ENCODE measurements at places on chromosomes 1 and 21.

DNA sequence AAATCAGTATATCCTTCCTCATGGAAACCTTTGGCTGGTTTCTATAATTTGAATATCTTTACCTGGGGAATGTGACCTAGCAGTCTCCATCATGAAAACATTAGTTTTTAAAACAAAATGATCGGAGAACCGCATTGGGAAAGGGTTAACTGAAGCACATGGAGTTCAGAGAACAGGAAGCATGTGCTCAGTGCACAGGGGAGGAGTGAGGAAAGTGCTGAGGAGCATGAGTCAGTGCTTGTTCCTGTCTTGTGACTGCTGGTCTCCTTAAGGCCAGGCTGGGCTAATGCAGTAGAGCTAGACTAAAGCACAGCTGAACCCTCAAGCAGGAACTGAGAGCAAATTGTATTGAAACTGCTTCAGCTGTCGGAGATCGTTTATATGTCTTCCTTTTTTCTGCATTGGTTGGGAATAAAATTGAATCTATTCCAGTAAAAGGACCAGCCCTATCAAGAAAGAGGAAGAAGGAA, 5.8 kb downstream of the IFI16 start:
- peak; percentile 59 for DNase-seq

- no peak for DNase-seq
Observed at GRCh38 chr1:111600886-111601386, 18.7 kb upstream of the RAP1A start.

GRCh38 chr1:97238816-97239215, 517.2 kb downstream of the PTBP2 start:
- no peak for DNase-seq

- DNase-seq, result no peak
Observed at GRCh38 chr1:83606416-83606955, 392.4 kb downstream of the TTLL7 start.

DNA sequence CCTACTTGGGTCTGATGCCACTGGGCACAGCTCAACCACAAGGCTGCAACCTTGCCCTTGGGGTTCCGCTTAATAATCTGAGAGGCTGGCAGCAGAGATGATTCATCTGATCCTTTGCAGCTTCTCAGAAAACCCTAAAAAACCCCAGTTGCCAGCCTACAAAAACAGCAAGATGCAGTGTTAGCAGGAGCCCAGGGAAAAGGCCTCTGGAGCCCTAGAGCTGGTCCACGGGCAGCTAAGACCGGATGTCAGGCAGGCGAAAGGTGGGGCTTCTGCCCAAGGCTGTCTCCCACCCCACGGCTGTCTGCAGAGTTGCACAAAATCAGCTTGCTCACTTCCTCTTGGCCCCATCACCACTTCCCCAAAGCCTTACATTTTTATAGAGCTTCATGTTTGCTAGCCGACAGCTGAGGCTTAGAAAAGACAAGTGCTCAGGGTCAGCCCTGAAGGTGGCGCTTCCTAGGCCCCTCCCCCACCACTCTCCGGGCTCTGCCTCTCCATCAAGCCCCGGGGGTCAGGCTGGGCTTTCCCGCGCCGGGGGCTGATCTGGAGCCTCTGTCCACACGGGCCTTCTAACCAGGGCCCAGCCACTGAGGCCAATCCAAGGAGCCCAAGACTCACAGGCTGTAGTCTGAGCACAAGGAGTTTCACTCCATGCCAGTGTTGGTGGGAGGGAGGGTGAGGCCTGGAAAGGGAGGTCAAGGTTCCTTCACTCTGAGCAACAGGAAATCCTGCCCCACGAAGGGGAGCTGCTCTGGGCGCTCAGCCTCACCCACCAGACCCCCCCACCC, 4.2 kb upstream of the ADORA3 start:
- peak; percentile 51 for DNase-seq

- DNase-seq, result no peak
Observed at GRCh38 chr1:176736015-176736414, 273.0 kb downstream of the PAPPA2 start.

DNA sequence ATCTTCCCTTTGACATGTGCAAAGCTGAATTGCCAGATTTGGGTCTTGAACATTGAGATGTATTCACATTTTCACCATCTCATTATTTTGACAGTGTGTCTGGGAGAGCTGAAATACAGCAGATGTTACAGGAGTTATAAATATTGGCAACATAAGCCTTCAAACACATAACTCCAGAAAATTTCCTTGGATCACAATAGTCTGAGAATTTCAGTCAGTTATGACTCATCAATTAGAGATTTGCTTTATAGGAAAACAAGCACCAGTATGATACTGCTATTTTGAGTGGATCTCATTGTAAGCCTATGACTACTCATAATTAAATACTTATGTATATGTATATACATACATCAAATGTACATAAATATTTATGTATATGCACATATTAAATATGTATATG, 1171.8 kb downstream of the AMY1C start:
- no peak for DNase-seq

DNA sequence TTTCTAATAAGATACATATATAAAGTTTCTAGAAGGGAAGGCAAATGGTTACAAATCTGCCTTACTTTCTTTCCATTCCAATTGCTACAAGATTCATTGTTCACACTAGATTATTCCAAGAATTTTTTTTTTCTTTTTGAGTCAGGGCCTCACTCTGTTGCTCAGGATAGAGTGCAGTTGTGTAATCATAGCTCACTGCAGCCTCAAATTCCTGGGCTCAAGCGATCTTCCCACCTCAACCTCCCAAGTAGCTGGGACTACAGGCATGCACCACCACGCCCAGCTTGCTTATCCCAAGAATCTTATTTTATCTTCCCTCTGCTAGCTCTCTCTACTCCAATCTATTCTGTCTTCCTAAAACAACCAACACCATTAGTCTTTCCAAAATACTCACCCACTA, 81.8 kb downstream of the KIAA0319L start:
- no peak for DNase-seq

DNA sequence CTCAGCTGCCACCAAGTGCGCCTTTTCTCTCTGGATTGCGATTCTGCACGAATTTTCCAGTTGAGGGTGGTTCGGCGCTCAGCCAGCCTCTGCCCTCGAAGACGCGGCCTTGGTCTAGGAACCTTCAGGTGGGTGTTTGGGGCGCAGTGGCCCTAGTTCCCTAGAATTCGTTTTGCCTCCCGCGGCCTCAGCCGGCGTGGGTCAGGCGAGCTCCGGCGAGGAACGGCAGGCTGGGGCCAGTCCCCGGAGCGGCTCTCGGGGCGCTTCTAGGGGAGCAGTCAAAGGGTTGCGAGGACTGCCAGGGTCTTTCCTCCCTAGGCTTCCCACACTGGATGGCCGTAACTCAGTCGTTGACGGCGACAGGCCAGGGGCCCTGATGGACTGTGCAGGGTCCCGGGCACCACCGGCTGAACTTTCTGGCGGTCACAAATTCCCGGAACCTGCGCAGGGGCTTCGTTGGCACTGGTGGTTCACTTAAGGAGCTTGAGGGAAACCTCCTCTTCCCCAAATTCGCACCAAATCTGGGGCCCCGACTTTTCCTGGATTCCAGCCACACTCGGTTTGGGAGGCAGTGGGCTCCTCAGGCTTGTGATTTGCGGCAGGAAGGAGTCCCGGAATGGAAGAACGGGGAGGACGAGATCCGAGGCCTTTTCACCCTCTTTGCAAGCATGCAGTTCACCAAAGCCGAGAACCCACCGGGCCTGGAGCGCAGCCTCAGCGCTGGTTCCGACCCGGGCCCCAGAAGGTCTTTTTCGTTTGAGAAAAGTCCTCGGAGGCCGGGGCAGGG, 1.2 kb downstream of the DMBX1 start:
- no peak for DNase-seq

DNA sequence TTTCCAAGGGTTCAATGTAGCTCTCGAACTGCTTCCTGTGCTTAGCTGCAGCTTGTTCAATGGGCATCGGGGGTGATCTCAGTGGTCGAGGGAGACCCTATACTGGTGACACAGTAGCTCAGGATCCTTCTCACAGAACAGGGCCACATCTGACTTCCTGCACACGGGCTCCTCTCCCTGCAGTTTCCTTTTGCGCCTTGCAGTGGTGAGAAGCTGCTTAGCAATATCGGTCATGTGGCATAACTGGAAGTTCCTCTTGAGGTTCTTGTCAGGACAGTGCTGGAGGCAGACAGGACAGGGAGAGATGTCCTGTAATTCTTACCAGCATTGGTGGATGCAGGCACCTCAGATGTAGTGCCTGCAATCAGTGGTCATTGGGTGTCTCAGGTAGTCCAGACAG, 140.5 kb upstream of the MAP1LC3C start:
- DNase-seq, result no peak

GRCh38 chr1:187942986-187943385, 1114.2 kb downstream of the PLA2G4A start:
- DNase-seq, result no peak

GRCh38 chr21:33266050-33266788, at the start of gene IL10RB:
Gene IL10RB (plus strand): TSS chr21:33266367. CDS start chr21:33266466, 99 bp downstream.
- DNase-seq, result peak; percentile 76

DNA sequence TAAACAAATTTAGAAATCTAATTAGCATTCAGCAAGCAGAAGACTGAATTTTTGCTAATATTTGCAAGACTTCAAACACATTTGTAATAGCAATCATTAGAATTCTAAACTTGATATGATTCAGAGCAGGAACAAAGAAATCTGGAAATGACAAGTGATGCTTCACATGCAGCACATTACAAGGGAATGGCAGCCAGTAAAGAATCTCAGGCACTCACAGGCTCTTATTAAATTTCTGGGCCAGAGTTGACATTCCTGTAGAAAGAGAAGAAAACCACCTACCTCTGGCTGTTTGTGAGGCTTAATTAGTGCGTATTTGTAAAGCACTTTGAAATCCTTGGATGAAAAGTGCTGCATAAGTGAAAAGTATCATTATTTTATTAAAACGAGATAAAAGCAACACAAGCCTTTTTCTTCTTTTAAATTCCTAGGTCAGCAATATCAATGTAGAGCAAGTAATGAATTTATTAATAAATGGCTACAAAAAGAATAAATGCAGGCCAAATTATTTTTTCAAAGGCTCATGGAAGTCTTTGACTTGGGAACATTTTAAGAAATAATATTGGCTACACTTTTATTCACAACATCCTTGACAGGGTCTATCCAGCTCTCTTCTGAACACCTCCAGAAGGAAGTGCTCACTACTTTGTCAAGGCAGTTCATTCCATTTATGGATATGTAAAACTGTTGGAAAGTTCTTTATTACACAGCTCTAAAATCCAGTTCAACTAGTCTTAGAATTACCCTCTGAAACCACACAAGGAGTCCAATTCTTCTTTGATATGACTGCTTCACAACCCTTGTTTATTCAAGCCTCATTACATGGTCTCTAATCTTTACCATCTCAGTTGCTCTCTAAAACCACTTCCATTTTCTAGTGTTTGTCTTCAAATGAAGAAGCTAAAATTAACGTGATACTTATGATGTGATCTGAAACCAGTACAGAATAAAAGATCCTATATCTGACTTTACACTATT, 32.1 kb upstream of the SCYL3 start:
- DNase-seq, result no peak

- DNase-seq, result no peak
Observed at GRCh38 chr1:111412839-111413238, 14.7 kb downstream of the OVGP1 start.

GRCh38 chr1:39899611-39900538, 1.8 kb downstream of the MYCL start:
- no peak for DNase-seq

- DNase-seq, result no peak
Observed at GRCh38 chr1:148263906-148264255, 111.8 kb upstream of the NBPF11 start.

DNA sequence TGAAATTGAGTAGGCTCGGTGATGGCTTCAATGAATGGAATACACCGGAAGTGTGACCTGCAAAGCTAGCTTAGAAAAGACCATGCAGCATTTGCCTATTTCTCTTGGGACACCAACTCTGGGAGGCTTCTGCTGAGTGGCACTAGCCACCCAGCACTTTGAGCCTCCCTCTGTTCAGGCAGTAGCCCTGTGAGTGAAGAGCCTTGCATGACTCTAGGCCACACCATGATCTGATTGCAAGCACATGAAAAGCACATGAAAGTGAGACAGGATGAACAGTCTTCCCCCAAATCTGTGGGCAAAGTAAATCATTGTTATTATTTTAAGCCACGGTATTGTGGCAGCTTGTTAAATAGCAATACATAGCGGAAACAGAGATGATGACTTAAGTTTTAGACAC, 2.8 kb downstream of the CD48 start:
- no peak for DNase-seq

GRCh38 chr1:22376001-22376400, 75.7 kb upstream of the ZBTB40 start:
- no peak for DNase-seq

DNA sequence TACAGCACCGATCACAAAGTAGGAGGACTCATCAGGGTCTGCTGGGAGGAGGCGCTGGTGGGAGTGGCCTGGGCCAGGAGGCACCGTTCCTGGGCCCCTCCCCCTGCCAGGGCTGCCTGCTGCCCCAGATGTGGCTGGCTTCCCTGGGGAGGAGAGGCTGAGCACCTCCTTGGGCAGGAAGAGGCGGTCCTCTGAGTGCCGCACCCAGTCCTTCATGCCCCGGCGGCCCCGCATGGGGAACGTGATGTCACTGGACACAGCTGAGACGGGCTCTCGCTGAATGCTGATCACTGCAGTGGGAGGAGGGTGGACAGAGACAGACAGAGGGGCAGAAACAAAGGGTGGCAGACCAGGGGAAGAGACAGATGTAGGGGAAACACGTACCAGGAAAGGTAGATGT, 24.8 kb downstream of the ADGRB2 start:
- DNase-seq, result peak; percentile 46

GRCh38 chr1:229629261-229629660, 3.2 kb downstream of the URB2 start:
- DNase-seq, result no peak

GRCh38 chr1:202438393-202439174, 90.1 kb downstream of the PPP1R12B start:
- DNase-seq, result no peak

DNA sequence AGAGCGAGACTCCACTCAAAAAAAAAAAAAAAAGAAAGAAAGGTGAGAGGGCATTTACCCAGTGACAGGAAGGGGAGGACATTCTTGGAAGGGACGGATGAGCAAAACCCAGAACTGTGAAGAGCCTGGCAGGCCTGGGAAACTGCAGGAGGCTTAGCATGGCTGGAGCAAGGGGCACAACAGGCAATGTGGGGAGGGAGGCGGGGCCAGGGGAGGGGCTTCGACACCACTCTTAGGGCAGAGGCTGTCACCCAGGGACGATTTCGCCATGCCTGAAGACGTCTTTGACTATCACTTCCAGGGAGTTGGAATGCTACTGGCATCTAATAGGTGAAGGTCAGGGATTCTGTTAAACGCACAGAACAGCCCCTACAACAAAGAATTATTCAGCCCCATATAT, 184.0 kb downstream of the HUNK start:
- DNase-seq, result no peak

- DNase-seq, result no peak
Observed at GRCh38 chr1:5239911-5240310, 585.5 kb downstream of the AJAP1 start.

DNA sequence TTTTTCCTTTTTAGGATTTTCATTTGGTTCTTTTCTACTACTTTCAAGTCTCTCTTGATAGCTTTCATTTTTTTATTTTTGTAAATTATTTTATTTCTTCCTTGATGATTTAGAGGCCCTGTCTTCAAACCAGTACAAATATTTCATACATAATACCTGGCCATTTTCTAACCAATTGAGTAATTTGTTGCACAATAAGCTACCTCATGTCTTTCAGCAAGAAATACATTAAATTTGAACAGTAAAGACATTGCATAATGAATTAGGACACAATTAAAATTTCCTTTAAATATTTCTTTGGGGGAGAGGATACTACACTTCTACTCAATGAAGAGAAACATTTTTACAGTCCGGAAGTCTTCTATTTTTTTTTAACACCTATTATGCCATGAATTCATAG, 15.6 kb upstream of the COL9A2 start:
- no peak for DNase-seq
